ENCODE measurements at places on chromosomes 4 and X. TPM values are rescaled to one million over a fixed set of nuclear protein-coding genes. Genes with fewer than 3 reads are reported as not detected.

The GAGE12F gene
- not detected for total RNA-seq

The SEPSECS gene
- total RNA-seq = 7.0 TPM

The USP26 gene
- total RNA-seq = not detected

The HTR2C gene
- not detected for total RNA-seq

The TMEM255A gene
- not detected for total RNA-seq

The EPGN gene
- 7.7 TPM for total RNA-seq

The ETDA gene
- total RNA-seq = not detected

The TMEM31 gene
- total RNA-seq = not detected

The YIPF7 gene
- total RNA-seq = 0.12 TPM

The UGT8 gene
- not detected for total RNA-seq

The ABCD1 gene
- 13.6 TPM for total RNA-seq

The UBQLN2 gene
- total RNA-seq = 6.1 TPM

The PAGE1 gene
- not detected for total RNA-seq

The TLR10 gene
- total RNA-seq = not detected

The TCEAL2 gene
- 0.13 TPM for total RNA-seq

The TET2 gene
- 7.1 TPM for total RNA-seq

The HMX1 gene
- total RNA-seq = not detected

The COL4A5 gene
- total RNA-seq = 53.1 TPM

The MSL3 gene
- total RNA-seq = 16.3 TPM

The XK gene
- 0.13 TPM for total RNA-seq

The SUPT20HL2 gene
- total RNA-seq = not detected

The EXOSC9 gene
- total RNA-seq = 22.2 TPM

The GAGE13 gene
- total RNA-seq = not detected

The P2RY8 gene
- total RNA-seq = not detected

The SCFD2 gene
- total RNA-seq = 107 TPM

The MYOZ2 gene
- 3.9 TPM for total RNA-seq

The NPNT gene
- total RNA-seq = not detected

The JCHAIN gene
- 0.12 TPM for total RNA-seq

The TBC1D25 gene
- 5.4 TPM for total RNA-seq

The KCNIP4 gene
- total RNA-seq = not detected

The DCHS2 gene
- total RNA-seq = under 0.01 TPM

The NXF3 gene
- total RNA-seq = not detected

The UGT2B10 gene
- not detected for total RNA-seq

The ZNF280C gene
- 1.7 TPM for total RNA-seq

The IBSP gene
- total RNA-seq = not detected

The PRR32 gene
- not detected for total RNA-seq

The CFI gene
- total RNA-seq = 9.3 TPM

The TMEM131L gene
- total RNA-seq = 9.3 TPM
